Stimulated activated naive CD4-positive, alpha-beta T cell (primary cell): ENCODE measurements at places on chromosomes 11 and 22.

DNA sequence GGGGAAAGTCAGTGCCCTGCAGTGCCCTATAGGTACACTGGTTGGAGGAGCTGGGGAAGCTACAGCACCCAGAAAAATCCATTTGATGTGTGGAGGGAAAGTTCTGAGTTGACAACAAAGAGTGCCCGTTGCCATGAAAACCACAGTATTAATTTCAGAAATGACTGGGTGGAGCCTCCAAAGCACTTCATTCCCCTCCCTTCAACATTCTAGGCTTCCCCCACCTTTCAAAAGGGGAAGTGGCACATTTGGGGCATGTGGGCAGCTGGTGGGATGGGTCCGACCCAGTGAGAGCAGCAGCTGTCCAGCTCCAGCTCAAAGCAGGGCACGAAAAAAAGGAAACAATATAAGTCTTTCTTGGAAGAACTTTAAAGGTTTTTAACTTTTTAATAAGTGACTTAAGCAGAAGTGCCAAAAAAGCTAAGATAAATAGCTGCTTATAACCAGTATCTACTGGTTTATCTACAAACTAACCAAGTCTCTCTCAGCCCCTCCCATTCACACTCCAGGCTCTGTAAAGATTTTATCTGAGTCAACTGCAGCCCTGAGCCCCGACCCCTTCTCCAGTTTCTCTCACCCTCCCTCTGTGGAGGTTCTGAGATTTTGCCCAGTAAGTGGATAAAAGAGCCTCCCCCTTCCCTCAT, 9.0 kb upstream of the AHNAK start:
- DNase-seq, result peak; percentile 70

DNA sequence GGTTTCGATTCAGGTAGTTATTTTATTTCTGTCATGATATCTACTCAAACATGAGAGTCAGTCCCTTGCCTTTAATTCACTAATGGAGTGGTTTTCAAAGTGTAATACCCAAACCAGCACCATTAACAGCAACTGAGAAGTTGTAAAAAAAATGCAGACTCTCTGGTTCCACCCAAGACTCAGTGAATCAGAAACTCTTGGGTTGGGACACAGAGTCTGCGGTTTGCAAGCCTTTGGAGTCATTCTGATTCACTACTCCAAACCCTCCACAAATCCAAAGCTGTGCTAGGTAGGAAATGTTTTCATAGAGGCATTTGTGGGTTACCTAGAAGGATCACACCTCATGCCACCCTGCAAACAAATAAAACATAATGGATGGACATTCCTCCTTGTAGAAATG, 340.1 kb downstream of the NTM start:
- DNase-seq, result no peak

DNA sequence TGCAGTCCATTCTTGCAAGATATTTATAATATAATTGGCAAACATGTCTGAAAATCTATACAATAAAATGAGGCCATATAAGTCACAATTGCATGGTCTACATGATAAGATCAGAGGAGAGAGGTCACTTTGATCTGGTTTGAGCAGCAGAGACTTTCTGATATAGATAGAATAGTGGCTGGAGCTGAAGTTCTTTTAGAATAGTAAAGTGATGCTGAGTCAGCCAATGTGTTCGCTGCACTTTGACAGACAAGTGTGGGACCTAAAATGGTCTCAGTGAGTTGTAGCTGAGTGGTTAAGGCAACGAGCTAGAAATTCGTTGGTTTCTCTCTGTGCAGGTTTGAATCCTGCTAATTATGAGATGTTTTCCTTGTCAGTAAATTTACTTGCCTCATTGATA, 257.0 kb upstream of the C11orf87 start:
- no peak for DNase-seq

DNA sequence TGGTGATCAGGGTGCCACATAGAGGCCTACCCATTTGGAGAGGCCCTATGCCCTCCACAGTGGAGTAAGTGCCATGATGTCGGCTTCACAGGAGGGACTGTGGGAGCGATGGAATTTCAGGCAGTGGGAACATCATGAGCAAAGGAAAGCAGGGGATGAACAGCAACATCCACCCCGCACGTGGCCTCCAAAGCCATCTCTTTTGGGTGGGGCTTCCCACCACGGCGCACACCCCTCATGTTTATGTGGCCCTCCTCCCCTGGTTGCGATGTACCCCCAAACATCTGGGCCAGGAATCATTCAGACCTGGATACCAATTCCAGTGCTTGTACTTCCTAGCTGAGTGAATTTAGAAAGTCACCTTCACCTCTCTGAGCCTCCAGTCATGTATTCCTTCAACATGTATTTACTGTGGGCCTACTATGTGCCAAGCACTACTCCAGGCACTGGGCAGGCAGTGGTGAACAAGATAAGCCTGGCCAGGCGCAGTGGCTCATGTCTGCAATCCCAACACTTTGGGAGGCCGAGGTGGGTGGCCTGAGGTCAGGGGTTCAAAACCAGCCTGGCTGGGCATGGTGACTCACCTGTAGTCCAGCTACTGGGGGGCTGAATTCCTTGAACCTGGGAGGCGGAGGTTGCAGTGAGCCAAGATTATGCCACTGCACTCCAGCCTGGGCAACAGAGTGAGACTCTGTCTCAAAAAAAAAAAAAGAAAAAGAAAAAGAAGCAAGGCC, 1.8 kb upstream of the MAFF start:
- no peak for DNase-seq

GRCh38 chr22:38153821-38154562, 27.6 kb downstream of the PLA2G6 start:
- no peak for DNase-seq

DNA sequence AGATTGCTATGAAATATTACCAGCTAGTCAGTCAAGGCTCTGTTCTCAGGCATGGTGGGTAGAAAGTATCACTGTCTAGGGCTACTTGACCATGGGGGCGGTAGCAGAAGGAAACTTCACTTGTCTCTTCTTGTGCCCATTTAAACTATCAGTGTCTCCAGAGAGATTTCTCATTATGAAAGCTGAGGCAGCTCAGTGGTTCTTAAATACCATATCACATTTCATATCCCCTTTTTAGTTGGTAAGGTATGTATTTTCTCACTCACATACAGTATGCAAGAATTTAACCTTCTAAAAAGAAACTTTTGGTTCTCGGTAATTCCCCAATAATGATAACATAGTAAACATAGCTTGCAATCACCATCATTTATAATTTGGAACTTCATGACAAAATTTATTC, 1180.0 kb upstream of the TENM4 start:
- DNase-seq, result no peak

DNA sequence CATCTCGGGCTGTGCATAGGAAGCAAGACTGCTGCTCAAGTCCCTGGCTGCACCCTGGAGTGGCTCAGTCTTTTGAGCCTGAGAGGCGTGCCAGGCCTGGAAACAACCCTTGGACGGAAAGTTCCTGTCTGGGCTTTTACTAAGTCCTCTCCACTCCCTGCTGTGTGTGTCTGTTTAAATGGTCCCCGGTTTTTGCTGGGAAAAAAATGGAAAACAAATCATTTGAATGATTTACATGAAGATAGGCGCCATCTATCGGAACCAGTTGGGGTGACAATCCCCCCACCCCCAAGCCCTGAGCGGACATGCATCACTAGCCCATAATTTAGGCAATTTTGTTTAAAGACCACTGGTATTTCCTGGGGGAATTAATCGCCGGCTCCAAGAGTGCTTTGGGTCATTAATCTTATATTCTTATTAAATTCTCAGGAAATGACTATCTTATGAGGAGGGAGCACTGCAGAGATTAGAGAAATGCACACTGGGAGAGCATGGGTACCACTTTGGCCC, 2.7 kb upstream of the GAB2 start:
- peak; percentile 26 for DNase-seq

GRCh38 chr11:20397281-20397680, 9.8 kb downstream of the PRMT3 start:
- peak; percentile 32 for DNase-seq

- no peak for DNase-seq
These were observed 90.6 kb downstream of the CELSR1 start for GRCh38 chr22:46446799-46447198.

- no peak for DNase-seq
These were observed 21.8 kb upstream of the PARVB start for GRCh38 chr22:44002324-44002723.

- no peak for DNase-seq
These were observed 24.0 kb downstream of the CHID1 start for GRCh38 chr11:886568-886967.

- peak; percentile 64 for DNase-seq
These were observed 547 bp downstream of the PARVG start for GRCh38 chr22:44181033-44181911.

GRCh38 chr11:92948116-92948515, 21.3 kb upstream of the MTNR1B start:
- no peak for DNase-seq

DNA sequence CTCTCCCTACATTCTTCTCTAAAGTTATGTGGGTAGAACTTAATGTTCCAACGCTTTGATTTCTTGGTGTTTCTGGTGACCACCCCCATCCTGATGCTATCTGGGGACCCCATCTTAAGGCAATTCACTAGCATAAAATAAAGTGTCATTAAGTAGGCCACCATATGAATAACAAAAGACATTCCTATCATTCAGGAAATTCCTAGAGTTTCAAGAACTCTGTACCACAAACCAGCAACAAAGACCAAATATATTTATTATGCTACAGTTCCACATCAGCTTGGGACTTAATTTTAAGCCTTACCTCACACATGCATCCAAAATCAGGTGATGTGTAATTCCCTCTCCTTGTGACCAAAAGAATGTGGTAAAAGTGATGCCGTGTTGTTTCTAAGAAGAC, 254.6 kb upstream of the LRRC4C start:
- no peak for DNase-seq

GRCh38 chr11:47448566-47449427, at the start of gene RAPSN:
Gene RAPSN, minus strand, starts transcription at chr11:47449136. Its CDS starts 172 bp downstream, at chr11:47448964.
- DNase-seq, result no peak

GRCh38 chr11:36615826-36616225, 17.8 kb upstream of the RAG2 start:
- DNase-seq, result no peak

DNA sequence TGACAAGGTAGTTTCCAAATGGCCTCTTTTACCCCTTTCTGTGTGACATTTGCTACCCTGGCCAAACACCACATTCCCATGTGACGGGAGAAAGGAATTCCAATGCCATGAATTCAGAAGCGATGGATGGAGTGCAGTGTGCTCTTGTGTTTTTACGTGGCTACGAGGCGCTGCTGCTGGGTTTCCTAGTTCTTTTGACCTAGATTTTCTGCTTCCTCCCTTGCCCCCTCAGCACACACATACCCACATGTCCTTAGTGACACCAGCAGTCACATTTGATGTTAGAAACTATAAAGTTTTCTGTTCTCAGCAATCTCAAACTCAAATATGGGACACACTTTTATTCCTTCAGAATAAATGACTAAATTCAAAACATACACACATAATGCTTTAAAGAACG, 7.8 kb upstream of the TMA7B start:
- DNase-seq, result peak; percentile 42

DNA sequence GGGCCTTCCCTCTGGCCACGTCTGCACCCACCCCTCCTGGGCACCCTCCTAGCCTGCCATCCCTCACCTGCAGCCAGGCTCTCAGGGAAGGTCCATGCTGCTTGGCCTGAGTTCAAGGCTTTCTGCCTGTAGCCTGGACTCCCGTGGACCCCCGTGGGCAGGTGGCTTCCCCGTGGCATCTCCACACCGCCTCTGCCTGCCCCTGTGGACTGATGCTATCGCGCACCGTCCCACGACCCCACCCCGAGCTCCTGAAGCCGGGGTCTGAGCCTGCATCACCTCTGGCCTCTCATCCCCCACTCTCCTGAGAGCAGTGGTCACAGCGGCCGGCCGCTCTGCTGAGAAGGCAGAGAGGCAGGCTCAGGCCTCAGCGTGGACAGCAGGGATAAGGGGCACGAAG, 4.5 kb downstream of the IFITM5 start:
- no peak for DNase-seq

GRCh38 chr22:32996276-32996675, 61.9 kb downstream of the SYN3 start:
- no peak for DNase-seq

- no peak for DNase-seq
These were observed 38.9 kb upstream of the CCDC89 start for GRCh38 chr11:85724748-85725465.

- DNase-seq, result no peak
These were observed 33.3 kb downstream of the KCNC1 start for GRCh38 chr11:17767914-17768313.

GRCh38 chr11:12281571-12282478, 95.5 kb upstream of the PARVA start:
- DNase-seq, result peak; percentile 66

- DNase-seq, result no peak
These were observed 235.4 kb downstream of the METTL15 start for GRCh38 chr11:28343304-28344233.

- DNase-seq, result no peak
These were observed 46.3 kb downstream of the PIK3C2A start for GRCh38 chr11:17161515-17161914.

GRCh38 chr11:129751511-129751910, 64.1 kb upstream of the TMEM45B start:
- DNase-seq, result no peak

GRCh38 chr11:106160494-106160893, 83.0 kb downstream of the AASDHPPT start:
- DNase-seq, result no peak

GRCh38 chr11:12166299-12167060, 56.1 kb downstream of the MICAL2 start:
- no peak for DNase-seq

GRCh38 chr22:36206255-36206654, 4.6 kb upstream of the APOL4 start:
- no peak for DNase-seq

GRCh38 chr22:29004647-29005371, 56.8 kb downstream of the C22orf31 start:
- no peak for DNase-seq

- no peak for DNase-seq
These were observed 89.3 kb upstream of the AMOTL1 start for GRCh38 chr11:94678901-94679300.

DNA sequence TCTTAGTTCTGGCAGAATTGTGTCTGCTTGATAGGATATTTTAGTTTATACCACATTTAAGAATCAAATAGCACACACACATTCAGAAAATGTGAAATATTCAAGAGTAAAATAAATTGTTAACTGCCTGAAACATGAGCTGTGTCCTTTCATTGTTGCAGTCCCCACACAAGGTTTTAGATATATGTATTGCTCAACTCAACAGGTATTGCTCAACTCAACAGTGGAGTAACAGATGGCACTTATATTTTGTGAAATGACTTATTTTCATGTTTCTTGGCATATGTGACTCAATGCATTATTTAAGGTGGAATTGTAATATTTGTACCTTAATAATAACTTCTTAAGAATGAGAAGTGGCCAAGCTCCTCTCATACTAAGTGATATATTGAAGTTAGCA, 760.3 kb downstream of the CNTN5 start:
- no peak for DNase-seq
